Stromal cell of bone marrow (primary cell): ENCODE measurements at places on chromosomes 13 and 19.

DNA sequence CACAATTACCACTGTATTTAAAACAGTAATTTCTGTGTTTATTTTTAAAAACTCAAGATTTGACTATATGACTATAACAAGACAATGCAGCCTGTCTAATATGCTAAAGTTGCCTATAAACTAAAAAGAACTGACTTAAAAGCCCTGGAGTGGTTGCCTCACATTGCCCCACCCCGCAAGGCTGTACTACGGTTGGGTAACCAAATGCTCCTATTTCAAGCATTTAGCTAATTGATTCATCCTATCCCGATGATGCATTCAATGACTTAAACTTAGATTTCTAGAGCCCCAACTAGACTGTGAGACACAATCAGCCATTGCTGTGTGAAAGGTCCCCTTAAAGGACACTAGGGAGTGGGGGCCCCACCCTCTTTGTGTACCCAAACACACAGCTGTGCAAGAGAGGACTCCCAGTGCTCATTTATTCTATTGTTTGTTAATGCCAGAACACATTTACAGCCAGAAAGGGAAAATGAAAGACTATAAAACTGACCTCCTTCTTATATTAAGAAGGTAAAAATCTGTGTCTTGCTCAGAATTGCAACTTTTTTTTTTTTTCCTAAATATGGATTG, 66.9 kb downstream of the MIPEP start:
- no peak for DNase-seq

DNA sequence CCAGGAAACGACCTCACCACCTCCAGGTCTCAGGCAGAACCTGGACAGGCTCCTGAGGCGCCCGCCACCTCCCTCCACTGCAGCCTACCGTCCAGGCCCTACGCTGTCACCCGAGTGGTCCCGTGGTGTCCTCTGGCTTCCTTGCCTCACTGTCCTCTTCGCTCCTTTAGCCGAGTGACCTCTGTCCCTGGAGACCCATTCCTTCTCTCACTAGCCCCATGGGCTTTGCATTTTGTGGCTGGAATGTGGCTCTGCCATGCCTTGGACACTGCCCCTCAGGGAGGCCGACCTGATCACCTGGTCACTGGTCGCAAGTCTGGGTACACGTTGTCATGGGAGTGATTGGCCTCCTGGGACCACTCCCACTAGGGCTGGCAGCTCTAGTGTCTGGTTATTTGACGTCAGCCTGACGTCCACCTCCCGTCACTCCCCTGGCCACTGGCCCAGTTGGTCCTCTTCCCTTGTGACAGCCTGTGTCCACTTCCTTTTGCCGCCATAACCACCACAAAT, 17.9 kb downstream of the SLC25A42 start:
- DNase-seq, result no peak

- DNase-seq, result no peak
Observed at GRCh38 chr19:14786421-14786851, 8.1 kb upstream of the ADGRE2 start.

- no peak for DNase-seq
Observed at GRCh38 chr19:12784394-12784870, 6.9 kb upstream of the JUNB start.

- no peak for DNase-seq
Observed at GRCh38 chr13:111861766-111862366, 205.1 kb upstream of the SOX1 start.

DNA sequence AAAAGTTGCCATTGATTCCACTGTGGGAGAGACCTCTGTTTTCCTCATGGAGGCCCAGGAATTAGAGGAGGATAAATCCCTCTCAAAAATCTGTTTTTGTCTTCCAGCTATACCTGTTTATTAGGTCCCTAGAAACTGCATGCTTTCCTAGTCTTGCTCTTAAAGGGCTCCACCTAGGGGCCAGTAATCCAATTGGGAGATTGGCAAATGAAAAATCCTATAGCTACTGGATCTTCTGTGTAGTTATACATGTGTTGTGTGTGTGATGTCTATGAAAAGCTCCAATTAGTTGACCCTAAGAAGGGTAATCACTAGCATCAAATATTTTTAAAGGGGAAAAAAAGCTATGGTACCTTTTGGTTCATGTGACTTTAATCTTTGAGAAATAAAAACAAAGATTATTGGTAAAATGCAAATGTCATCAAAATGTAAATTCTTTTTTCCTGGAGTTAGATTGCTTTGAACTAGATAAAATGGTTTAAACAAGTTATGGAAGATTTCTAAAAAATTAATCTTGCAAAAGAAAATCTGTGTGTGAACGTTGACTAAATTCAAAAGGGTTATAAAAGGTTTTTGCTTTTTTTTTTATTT, 63.4 kb upstream of the C1QTNF9B start:
- no peak for DNase-seq

DNA sequence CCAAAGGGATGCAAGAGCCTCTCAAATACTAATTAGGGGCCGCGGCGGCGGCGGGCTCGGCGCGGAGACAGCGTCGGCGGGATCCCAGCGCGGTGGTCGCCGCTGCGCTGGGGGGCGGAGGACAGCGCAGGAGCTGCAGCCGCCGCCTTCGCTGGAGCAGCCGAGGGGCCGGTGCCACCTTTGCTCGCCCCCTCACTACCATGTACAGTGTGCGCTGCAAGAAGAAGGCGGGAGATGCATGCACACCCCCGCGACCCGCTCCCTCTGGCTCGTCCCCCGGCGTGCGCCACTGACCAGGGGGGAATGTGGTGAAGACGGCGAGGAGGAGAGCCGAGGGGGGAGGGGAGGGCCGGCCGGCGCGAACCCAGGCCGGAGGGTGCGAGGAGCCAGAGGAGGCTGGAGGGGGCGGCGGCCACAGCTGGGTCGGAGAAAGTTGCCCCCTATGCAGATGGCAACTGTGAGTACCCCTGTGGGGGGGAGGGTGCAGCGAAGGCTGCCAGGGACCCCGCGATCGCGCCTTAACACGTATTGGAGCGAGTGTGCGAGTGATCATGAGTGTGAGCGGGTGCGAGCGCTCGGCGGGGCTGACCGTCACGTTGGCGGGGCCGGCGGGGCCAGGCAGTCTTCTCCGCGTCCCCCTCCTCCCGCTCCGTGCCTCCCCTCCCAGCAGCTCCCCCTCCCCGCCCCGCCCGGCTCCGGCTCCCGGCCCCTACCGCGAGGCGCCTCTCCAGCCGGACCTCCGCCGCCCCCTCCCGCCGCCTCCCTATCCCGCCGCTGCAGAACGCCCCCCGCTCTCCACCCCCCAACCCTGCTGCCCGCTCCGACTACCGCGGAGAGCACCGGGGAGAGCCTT, 808 bp downstream of the SLITRK5 start:
- DNase-seq, result no peak

- DNase-seq, result no peak
Observed at GRCh38 chr19:30663611-30664174, 291.5 kb downstream of the ZNF536 start.

DNA sequence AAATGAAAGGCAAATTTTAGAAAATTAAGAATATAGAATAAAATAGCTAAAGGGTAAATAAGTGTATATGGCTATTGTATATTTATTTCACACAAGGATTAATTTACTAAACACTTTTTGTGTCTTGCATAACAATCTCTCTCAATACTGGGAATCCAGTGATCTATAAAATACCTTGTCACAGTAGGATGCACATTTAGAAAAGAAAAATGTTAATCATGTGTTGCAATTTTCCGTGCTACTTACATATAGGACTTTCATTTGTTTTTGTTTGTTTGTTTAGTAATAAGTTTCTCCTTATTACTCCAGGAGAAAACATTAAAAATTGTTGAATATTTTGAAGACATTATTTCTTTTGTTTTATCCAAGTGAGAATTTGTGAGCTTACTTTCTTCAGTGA, 1533.3 kb downstream of the SLITRK5 start:
- DNase-seq, result no peak

DNA sequence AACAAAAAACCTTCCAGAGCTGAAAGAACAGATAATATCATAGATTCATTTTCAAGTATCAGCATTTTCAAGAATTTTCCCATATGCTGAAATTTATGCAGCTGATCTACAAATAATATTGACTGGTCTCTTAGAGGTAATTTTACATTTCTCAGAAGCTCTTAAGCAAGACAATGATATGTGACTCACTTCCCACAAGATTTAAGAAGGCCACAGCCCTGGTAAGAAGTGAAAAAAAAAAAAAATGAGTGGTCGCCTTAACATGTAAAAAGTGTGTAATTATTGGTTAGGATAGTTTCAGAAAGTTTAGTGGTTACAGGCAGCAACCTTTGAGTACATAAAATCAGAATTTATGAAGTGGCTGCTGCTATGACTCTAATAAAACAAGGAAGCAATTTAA, 54.5 kb downstream of the NUFIP1 start:
- peak; percentile 36 for DNase-seq

- DNase-seq, result peak; percentile 49
Observed at GRCh38 chr19:12676384-12676792, 5.3 kb downstream of the DHPS start.

DNA sequence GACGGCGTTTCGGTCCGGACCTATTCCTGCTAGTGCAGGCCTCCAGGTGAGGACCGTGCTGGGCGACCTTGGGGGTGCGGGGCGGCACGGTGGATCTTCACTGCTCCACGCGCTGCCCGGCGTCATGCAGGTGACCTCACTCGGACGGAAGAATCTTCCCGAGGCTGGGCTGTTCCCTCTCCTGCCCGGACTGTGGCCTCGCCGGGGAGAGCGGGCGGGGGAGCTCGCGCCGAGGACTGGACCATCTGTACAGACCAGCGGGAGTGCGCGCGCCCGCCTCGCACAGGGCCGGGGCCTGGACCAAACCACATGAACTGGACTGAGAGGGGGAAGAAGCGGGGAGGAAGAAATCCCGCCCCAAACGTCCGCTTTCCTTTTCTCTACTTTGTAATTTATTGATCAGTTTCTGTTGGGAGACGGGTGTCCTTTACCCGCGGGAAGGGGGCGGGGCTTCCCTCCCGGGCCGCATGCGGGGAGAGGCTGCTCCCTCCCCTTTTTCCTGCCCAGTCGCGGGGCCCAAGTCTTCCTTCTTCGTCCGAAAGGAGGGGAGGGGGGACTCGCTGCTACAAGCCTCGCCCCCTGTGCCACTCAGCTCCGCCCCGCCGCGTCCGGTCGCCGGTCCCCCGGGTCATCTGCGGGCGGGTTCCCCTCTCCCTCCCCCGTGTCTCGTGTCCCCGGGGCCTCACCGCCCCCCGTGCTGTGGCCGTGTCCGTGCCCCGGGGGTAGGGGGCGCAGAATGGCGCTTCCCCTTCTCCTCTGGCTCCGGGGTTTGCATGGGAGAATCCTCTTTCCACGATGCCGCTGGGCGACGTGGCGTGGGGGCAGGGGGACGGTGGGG, 4.9 kb downstream of the HRC start:
- DNase-seq, result peak; percentile 49

DNA sequence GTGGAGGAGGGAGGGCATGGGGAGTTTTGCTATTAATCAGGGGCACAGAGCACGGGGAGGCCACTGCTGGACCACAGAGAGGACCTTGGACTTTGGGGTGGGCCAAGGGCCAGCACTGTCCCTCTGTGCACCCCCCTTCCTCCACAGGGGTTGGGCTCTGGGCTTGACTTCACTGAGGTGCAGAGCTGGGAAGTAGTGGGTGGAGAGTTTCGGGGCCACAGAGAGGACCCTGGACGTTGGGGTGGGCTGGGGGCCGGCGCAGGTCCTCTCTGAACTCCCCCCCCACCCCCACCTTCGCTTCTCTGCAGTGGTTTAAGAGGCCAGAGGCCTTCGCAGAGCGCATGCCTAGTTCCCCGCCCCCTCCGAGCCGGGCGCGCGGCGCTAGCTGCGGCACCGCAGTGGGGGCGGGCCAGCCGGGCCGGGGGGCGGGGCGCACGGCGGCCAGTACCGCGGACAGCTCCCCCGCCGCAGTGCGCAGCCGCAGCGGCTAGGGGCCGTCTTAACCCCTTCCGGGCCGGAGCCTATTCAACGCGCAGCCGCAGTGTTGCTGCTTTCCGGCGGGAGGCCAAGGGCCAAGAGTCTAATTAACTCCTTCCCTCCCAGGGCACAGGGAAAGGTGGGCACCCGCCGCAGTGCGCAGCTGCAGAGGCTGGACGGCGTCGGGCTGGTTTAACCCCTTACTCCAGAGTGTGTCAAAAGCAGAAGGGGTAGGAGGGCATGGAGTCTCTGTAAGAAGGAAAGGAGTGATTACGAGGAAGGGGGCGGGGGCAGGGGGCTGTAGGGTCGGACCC, 3.7 kb downstream of the KCNC3 start:
- no peak for DNase-seq

GRCh38 chr13:29756506-29756905, 93.9 kb downstream of the UBL3 start:
- DNase-seq, result no peak

DNA sequence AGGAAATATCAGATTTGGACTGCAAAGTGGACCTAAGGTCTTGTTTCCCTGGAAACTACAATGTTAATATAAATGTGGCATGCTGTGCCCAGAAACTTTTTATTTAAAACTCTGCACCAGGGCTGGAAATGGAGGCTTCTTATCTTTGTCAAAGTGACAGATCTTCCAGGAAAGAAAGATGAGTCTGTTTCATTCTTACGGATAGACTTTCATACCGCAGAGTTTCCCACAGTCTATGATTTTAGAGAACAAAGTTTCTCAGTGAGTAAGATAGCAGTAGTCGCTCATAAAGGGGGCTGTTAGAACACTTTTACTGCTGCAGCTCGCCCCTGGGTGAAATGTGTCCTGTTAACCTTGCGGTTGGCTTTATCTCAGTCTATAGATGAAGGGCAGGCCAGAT, 6.7 kb downstream of the CLEC11A start:
- no peak for DNase-seq

DNA sequence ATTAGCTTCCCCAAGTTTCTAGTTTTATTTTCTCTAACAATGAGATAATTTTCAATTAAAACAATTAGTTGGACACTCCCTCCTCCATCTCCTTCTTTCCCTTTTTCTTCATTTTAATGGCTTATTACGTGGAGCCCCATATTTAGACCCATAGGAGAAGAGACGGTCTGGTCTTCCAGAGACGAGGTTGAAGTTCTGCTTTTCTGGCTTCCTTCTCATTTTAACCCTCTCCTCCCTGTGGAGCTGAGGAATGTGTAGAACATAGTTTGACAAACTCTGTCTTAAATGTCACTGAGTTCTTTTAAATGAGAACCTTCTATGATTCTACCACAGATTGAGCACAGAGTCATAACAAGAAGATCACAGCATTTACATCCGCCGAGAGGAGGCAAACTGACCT, 86.8 kb downstream of the EDNRB start:
- DNase-seq, result no peak

- no peak for DNase-seq
Observed at GRCh38 chr13:110885966-110886869, 28.7 kb downstream of the ANKRD10 start.

- DNase-seq, result no peak
Observed at GRCh38 chr13:68697551-68697950, 1410.1 kb upstream of the ATXN8OS start.

DNA sequence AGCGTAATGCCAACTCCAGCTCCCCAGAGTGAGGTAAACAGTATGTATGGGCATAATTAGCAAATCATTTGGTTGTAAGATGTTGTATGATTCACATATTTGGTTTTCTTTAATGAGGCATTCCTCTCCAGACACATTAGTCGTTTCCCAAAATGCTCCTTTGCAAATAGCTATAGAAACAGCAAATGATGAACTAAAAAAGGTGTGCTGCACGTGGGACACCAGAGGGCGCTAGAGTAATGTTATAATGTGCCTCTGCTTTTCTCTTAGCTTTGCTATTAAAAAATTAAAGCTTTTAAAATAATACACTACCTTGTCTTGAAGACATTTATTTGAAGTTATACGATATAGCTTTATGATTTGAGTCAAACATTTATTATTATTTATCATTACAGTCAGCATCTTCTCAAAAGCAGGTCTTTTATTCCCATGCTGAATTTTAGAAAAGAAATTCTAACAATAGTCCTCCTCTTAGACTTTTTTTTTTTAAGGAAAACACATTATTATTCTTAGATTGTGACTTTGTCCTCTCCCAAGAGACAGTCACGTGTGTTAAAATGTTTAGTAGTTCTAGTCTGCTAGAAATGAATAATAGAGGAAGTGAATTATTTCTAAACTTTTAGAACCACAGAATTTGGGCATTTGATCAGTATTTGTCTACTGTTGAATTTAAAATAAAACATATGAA, 121.6 kb upstream of the FRY start:
- peak; percentile 55 for DNase-seq
